ENCODE measurements at places on chromosomes 1 and 21.

DNA sequence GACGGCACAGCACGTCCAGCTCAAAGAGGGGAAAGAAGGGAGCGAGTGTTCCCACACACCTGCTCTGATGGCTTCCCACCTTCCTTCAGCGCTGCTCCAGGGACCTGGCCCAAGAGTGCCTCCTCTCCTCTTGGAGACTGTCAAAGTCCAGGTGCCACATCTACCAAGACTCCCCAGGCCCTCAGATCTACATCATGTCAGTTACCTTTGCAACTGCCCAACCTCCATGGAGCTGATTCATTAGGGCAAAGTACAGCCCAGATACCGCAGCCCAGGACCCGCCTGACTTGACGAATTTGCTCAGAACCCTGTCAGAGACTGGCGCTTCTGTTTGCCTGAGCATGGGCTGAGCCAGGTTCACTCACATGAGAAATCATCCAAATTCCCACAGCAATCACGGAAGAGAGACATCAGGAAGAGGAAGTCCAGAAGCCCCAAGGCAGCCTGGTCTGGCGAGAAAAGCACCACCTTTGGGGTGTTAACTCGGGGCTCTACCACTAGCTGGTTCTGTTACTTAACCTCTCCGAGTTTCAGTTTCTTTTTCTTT, at the start of gene SEC16B:
TSS of gene SEC16B (minus strand) at position 234 of the 547 bp plus-strand sequence. CDS start 2,077 bp downstream, outside the sequence.
- DNase-seq: no peak

- no peak for DNase-seq
Observed at GRCh38 chr1:29471487-29472313, 235.4 kb downstream of the PTPRU start.

GRCh38 chr1:116397728-116398127, 24.7 kb downstream of the ATP1A1 start:
- DNase-seq: no peak

DNA sequence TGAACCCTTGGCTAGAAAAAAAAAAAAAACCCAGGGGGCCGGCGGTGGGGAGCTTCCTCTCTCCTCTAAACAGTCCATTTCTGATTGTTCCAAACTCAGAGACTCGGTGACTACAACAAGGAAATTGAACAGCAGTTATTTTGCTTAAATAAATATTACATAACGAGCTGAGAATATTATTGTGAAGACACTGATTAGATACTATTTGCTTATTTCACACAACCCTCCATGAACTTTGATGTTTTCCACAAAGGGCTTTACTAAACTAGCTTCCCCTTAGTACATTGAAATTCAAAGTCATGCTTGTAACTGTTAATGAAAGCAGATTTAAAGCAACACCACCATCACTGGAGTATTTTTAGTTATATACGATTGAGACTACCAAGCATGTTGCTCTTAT, at the start of gene CFHR5:
TSS of gene CFHR5 (plus strand) at position 279 of the 400 bp plus-strand sequence. CDS start at position 388, 109 bp downstream.
- no peak for DNase-seq

DNA sequence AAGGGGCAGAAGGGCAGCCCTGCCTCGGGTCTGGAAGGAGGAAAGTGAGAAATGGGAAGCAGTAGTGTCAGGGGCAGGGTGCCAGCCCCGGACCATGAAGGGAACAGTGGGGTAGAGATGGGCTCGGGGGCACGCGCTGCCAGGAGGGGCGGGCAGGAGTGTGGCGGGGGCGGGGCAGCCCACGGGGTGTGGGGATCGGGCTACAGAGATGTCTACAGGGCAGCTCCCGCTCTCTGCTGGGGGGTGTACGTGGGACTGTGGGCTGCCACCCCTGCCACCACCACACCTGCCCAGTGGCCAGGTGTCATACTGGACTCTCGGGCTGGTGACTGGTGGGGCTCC, 7.4 kb downstream of the ARHGEF16 start:
- DNase-seq: no peak

GRCh38 chr1:52028328-52028727, 5.3 kb downstream of the KTI12 start:
- DNase-seq: no peak

GRCh38 chr1:48498096-48498791, 26.2 kb upstream of the SPATA6 start:
- DNase-seq: peak; percentile 81

DNA sequence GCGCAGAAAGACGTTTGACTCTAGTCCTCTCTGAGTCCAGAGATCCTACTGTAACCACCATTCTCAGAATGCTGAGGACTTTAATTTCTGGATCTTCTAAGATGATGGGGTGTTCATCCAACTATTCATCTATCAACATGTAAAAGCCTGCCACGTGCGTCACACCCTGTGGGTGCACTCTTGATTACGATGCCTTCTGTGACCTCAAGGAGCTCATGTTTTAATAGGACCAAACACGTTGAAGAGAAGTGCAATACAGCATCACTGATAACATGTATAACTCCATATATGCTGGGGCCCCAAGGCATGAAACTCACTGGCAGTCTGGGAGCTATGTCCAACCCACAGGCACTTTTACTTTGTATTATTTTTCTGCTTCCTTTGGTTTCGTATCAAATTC, 19.0 kb downstream of the KIAA0040 start:
- DNase-seq: peak; percentile 75

- no peak for DNase-seq
Observed at GRCh38 chr1:204499511-204500468, 5.2 kb upstream of the PIK3C2B start.

GRCh38 chr1:29452463-29453230, 216.3 kb downstream of the PTPRU start:
- no peak for DNase-seq

DNA sequence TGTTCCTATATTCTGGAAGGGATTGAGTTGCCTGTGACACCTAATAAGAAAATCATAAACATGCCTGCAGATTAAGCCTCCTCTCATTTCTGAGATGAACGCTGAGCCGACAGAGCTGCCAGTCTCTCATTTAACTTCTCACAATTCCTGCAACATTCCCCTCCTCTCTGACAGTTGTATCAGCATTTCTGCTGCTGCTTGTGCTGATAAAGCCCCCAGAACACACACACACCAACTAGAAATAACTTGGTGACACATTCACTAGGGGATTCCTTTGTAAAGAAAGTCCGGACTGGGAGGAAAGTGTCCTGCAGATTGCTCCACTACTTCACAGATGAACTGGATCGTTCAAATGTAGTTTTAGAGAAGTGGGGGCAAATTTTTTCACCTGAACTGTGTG, 437.3 kb downstream of the PLA2G4A start:
- no peak for DNase-seq

DNA sequence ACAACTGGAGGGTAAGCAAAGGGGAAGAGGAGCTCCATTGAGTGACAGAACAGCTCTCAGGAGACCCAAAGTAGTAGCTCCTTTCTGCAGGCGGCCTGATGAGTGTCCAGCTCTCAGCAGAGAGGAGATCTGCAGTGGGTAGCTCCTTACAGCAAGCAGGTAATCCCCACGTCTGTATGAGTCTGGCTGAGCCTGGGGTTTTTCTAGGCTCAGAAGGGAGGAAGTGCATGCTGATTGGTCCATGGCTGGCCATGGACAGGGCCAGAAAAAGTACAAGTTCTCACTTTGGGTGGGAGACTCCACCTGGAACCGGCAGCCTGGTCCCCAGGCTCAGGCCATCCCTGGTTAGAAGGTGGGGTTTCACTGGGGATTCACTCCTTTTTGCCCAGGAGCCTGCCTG, 50.9 kb upstream of the SCYL3 start:
- DNase-seq: no peak

- no peak for DNase-seq
Observed at GRCh38 chr1:18407166-18408045, 73.3 kb upstream of the KLHDC7A start.

DNA sequence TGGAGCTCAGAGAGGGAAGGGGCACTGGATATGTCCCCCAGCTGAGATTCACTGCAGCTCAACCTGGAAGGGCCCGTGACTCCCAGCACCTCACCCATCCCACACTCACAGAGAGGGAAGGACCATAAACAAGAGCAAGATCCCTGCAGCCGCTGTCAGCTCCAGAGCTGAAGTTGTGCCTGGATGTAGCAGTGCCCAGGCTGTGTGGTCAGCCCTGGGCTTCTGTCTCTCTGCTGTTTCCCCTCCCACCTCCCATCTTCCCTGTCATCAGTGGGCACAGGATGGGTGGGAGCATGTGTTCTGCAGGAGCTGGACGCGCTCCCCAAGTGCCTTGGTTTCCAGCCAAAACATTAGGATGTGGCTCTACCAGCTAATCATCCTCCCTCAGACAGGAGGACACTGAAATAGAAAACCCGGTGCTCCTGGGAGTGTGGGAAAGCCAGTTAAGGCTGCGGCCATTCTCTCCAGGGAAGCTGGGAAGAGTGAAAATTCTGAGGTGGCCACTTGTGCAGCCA, 282.7 kb downstream of the NPHP4 start:
- no peak for DNase-seq

- no peak for DNase-seq
Observed at GRCh38 chr21:45039317-45040156, 34.8 kb upstream of the ADARB1 start.

- no peak for DNase-seq
Observed at GRCh38 chr1:49163031-49163430, 386.3 kb upstream of the BEND5 start.

DNA sequence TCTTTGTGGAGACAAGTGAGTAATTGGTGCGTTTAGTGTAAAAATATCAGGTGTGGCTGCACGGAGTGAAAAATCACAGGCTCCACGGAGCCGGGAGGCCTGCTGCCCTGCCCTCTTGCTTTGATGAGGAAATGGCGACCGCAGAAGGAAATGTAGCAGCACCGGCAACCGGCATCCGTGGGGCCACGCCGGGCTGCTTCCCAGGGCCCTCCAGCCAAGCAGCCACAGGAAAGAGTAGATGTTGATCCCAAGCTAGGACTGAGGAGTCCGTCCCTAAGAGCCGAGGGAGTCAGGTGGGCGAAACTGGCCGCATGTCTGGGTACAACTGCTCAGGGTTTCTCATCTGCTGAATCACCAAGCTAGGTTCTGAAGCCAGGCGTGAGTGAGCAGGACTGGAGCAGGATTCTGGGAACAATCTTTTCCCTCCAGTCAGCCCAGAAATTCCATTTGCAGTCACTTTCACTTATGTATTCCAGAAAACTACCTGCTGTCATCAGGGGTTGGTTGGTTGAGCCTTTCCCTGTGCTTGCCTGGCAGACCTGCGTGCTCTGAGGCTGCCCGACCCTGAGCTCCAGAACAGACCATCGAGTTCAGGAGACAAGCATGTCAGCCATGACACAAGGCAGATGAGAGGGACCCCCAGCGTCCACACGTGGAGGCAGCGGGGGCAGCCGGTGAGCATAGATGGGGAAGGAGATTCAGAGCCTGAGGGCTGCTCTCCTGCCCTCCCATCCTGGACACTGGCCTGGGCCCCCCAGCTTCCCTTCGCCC, 5.8 kb upstream of the ITGB2 start:
- DNase-seq: no peak

DNA sequence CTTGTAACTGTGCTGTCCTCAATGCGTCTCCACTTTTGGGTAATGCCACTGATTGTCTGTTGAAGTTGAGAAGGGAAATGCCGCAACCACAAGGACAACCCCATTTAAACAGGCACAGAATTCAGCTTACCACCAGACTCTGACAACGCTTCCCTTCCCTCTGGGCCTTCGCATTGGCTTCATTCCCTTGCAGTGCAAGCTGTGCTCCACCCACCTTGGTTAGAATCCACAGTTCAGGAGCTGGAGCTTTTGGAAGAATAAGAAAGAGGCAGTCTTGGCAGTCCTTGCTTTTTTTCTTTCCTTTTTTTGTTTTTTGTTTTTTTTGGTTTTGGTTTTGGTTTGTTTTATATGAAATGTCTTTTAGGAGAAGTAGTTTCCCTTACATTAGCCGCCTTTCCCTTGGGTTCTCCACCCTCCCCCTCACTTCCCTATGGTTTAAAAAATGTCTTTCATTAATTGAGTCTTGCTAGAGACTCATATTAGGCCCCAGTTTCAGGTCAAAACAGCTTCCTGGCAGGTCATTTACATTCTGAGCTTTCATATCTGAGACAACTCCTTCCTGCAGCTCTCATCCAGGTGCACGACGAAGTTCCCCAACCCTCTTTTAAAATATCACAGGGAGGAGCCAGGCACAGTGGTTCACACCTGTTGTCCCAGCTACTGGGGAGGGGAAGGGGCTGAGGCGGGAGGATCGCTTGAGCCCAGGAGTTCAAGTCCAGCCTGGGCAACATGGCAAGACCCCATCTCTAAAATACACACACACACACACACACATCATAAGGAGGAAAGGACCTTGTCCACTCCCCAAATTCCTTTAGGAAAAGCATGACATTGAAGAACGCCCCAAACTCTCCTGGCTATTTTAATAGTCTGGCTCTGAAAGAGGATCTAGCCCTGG, 20.7 kb upstream of the LAX1 start:
- DNase-seq: no peak

- DNase-seq: no peak
Observed at GRCh38 chr1:93679546-93679945, 2.1 kb downstream of the BCAR3 start.

DNA sequence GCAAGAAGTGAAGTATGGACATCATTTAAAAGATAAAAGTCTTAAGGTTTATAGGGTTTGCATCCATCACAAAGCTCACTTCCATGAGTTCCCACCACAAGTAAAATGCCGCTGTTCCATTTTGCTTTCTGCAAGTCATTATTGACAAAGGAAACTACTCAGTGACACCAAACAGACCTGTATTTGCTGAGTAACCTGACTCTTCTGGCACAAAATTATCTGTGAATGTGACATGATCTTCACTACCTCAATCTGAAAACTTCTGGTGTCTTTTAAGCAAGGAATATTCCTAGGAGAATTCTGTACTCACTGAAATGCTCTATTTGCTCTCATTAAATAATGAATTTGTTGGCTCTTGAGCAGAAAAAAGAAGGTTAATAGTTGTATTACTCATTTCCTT, 1077.4 kb upstream of the ADGRL4 start:
- no peak for DNase-seq

- no peak for DNase-seq
Observed at GRCh38 chr1:192601143-192601542, 25.6 kb downstream of the RGS1 start.

DNA sequence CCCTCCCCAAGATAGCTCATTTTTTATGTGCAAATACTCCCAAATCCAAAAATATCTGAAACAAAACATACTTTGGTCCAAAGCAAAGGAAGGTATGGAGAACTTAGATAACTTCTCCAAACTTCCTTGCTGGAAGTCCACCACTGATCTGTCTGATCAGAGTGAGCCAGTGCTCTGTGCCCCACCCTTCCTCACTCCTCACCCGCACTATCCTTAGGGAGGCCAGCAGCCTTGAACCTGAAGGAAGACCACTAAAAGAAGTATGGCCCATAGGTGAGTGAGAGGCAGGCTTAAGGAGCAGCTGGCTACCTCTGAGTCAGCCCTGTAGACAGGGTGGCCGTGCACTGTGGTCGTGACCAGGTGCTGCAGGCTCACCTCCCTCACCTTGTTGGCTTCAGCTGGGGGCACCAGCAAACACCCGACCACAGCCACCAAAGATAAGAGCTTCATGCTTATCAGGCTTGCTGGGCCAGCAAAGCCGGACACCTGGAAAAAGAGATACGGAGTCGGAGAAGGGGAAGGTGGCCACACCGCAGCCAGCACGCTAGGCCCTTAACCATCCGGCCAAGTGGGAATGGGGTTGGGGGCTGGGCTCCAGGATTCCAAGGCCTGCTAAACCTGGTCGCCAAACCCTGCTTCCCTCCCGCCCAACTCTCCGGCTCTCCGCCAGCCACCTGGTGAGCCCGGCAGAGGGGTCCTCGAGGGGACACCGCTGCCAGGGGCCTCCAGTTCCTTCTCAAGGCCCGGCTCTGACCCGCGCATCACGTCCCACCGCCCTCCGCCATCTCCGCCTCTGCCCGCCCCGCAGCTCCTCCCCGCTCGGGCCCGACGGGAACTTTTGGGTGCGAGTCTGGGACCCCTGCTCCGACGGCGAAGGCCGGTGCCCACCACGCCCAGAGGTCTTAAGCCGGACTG, 543 bp downstream of the TMEM9 start:
- peak; percentile 80 for DNase-seq

Data from hematopoietic multipotent progenitor cell treated with erythropoietin and hydrocortisone succinate and interleukin-3 and kit ligand, for 8 days (in vitro differentiated cells).